Coronary artery (tissue), 2 donors: ENCODE measurements at places on chromosomes 3 and 15.

DNA sequence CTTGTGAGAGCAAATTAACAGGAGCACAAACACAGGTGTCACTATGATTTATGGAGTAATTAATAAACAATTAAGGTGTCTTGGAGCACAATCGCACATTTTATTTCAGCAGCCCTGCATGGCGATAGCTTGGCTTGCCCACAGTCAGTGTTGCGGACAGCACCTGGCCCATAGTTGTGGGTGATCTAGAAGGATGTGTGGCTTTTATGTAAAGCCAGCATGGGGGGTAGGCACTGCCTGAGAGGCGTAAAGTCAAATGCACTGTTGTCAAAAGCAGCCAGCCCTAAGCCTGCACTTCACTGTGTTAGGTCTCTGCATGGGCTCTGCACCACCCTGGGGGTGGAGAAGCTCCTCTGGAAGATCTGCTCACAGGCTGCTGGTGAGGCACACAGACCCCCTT lies 177.4 kb upstream of the PPP2R3A start:
- no peak for DNase-seq

DNA sequence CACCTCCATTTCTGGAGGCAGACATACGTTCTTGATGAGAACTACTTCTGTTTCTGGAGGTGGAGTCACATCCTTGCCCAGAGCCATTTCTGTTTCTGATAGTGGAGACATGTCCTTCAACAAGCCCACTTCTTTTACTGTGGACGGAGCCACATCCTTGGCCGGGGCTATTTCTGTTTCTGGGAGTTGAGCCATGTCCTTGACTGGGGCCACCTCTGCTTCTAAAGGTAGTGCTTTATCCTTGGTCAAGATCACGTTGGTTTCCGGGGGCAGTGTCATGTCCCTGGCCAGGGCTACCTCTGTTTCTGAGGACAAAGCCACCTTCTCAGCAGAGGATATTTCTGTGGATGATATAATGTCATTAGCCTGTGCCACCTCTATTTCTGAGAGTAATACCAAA lies 100.0 kb downstream of the MAP4 start:
- DNase-seq: no peak

DNA sequence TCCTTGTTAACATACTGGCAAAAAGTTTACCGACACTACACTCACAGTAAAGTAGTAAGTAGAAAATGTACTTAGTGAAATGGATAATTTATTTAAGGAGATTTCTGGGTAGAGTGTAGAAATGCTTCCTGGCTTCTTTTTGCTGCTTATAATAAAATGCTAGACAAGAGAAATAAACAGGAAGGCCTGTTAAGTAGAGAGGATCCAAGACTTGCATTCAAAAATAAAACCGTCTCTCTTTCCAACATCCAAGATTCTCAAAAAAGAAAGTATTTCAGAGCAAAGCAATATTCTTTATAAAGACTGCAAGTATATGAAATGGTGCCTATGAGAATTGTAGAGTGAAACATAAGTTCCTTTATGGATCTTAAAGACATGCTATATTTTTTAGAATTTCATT lies 77.0 kb upstream of the CNTN6 start:
- no peak for DNase-seq

GRCh38 chr3:61443886-61444285 lies 117.5 kb upstream of the PTPRG start:
- DNase-seq: no peak

DNA sequence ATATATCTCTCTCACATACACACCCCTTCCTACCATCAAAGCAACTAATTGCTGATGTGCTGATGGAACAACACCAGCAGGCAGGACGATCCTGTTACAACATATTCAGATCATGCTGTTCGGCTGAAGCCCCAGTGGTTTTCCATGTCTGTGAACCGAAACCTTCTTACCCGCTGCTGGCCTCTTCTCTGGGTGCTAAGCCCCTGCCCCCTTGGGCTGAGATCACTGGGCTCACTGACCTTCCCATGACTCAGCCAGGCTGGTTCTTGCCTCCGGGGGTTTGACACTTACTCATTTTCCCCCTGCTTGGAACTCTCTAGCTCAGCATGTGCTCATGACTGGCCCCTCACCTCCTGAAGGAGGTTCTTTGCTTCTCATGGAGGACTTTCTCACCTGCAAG lies 122.0 kb upstream of the RGMA start:
- DNase-seq: no peak

DNA sequence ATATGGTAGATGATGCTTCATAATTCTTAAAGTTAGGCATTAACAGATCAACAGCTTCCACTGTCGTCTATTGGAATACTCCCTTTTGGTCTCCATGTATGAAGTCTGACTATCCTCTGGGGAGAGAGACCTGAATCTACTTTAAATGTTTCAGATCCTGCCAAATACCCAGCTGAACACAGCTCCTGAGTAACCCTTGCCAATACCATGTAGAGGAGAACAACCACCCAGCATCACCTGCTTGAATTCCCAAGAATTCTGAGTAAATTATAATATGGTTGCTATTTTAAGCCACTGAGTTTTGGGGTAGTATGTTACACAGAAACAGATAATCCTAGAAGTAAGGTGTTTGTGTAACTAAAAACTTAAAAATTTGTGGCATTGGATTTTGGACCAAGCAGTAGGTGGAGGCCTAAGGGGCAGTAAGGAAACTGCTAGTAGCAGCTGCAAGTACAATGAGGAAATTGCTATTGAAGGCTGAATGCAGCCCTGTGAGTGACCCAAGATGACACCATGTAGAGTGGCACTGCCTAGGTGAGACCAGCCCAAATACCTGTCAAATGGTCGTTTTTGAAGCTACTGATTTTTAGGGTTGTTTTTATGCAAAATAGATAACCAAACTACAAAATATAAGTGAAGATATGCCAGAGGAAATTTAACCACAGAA lies 30.9 kb downstream of the NRG4 start:
- DNase-seq: no peak

DNA sequence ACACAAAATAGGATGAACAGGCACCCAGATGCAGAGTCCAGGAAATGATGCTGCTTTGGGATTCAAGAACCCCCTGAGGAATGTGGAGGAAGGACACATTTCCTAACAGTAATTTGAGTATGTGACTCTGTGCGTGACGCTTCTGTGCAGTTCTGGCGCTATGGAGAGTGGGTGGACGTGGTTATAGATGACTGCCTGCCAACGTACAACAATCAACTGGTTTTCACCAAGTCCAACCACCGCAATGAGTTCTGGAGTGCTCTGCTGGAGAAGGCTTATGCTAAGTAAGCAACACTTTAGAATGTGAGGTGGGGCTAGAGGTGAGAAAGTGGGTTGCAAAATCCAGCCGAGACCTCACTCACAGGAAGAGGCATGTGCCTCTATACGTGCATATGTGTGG lies 28.3 kb downstream of the CAPN3 start:
- no peak for DNase-seq

GRCh38 chr3:172582712-172583111 lies 59.5 kb upstream of the TNFSF10 start:
- no peak for DNase-seq

GRCh38 chr3:64216274-64217147 lies 8.8 kb downstream of the PRICKLE2 start:
- no peak for DNase-seq

DNA sequence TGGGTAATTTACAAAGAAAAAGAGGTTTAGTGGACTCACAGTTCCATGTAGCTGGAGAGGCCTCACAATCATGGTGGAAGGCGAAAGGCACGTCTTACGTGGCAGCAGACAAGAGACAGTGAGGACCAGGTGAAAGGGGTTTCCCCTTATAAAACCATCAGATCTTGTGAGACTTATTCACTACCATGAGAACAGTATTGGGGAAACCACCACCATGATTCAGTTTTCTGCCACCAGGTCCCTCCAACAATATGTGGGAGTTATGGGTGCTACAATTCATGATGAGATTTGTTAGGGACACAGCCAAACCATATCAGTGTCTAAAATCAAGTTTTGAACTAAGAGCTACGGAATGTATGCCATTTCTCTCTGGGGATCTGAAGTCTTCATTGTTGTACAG lies 354.8 kb upstream of the C2CD4B start:
- DNase-seq: no peak

DNA sequence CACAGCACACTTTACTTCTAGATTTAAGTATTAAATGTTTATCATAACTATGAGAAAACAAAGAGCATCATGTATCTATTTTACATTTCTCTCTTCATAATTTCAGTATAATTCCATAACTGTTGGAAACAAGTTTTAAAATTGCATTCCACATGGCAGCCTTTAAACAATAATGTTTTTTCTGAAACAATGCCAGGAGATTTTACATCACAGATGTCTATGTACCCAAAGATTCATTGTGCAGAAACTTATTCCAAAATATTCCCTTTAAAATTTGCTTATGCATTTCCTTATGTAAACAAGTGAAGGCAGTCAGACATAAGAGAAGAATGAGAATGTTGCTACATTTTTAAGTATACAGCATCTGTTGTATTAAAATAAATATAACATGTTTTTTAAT lies 324.9 kb upstream of the COL8A1 start:
- no peak for DNase-seq

- no peak for DNase-seq
Observed at GRCh38 chr3:43285644-43286043, 696 bp upstream of the SNRK start.

DNA sequence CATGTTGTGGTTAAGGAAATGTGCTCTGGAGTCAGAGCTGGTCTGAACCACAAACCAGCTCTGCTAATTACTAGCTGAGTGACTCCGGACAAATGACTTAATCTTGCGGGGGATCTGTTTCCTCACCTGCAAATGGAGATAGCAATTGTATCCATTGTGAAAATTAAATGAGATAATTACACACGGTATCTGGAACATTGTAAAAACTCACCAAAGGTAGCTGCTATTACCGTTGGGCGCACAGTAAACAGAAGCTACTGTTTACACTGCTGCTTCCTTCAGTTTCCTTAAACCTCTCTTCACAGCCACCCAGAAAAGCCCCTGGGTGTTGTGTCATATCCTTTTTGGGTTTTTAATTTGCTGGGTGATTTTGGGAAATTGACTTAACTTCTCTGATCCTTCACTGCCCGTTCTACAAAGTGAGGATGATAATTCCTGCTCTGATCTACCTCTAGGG lies 107.8 kb downstream of the MEGF11 start:
- no peak for DNase-seq

DNA sequence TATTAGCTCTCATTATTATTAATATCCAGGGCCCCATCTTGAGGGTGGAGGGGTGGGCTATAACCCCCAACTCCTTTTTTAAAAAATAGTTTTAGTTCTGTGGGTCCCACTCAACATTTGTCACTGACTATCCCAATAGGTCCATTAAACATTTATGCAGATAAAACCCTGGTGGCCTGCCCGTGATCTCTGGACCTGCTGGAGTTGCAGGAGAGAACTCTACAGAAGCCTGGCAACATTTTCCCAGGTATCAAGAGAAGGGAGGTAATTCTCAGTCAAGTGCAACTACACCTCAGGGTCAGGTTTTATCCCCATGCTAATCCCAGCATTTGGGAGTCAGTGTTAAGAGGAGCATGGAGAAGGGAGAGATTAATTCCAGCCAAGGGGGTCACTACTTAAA lies 264.4 kb upstream of the PROK2 start:
- DNase-seq: no peak

DNA sequence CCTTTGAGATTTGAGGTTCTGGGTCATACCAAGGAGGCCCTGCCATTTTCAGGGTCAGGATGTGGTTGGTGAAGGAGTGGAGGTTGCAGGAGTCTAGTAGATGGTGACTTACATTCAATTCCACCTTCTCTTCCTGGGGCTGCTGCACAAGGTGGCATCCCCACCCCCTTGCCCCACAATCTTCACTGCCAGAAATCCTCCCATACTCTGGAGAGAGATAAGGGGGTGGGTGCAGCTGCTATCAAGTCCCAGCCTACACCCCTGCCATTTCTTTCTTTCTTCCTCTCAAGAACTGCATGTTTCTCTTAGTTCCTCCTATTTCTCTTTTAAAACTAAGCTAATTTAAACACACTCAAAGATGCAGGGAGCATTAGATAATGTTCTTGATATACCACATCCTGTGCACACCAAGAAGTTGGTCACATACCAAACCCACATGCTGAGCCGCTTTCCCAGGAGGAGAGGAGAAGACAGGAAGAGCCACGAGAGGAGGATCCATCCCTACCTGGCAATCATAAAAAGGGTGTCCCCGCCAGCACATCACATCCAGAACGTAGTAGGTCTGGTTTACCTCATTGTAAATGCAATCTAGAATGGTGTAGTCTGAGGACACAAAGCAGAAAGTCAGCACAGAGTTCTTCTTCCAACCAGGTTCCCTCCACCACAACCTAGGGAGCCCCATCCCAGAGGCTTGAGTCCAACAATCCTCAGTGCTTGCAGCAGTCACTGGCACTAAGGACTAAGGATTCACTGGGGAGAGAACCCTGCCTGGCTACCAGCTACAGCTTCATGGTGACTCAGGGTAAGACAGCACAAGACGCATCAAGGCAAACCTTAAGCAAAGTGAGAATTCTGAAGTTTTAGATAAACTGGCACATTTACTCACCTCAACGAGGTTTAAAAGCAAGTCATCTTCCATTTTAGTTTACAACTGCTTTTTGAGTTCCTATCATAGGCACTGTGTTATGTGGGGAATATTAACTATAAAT lies 18.5 kb downstream of the SNUPN start:
- DNase-seq: no peak

GRCh38 chr15:51267051-51267702 lies 71.2 kb downstream of the CYP19A1 start:
- no peak for DNase-seq

DNA sequence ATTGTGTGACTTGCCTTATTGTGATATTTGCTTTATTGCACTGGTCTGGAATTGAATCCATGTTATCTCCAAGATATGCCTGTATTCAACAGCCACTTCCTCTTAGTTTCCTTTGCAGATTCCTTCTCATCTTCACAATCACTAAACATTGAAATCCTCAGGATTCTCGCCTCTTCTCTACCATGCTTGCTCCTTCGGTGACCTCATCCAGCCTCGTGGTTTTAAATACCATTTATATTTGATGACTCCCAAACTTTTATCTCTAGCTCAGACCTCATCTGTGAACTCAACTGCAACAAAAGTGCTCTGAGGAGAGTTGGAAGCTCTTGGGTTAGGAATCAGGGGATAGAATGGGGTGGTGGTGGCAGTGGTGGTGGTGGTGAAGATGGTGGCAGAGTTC lies 19.9 kb downstream of the POLR2M start:
- DNase-seq: no peak

GRCh38 chr15:39079296-39079847 lies 501.5 kb upstream of the THBS1 start:
- DNase-seq: no peak
